ENCODE measurements at places on chromosomes 4 and X.

DNA sequence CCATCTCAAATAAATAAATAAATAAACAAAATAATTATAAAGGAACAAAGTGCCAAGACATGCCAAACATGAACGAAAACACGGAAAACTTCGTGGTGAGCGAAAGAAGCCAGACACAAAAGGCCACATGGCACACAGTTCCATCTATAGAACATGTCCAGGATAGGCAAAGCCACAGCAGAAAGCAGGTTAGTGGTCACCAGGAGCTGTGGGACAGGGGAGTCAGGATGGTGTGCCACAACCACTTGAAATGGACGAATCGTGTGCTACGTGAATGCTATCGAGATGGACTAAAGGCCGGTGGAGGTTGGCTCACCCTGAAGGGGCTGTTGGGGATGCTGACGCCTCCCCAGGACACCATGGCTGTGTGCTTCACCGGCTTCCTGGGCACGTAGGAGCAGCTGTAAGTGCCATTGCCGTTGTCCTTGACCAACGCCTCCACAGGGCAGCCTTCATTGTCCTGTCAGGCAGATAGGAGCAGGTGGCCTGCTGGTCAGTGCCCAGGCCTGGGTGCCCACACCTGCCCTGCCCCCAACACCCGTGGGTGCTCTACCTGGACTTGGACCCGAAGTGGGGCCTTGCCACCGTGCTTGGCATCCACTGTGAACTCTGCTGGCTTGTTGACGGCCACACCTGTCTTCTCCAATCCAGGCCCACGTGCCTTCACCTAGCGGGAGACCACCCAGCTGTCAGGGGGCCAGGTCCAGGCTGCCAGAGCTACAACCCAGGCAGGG, 10.6 kb downstream of the FLNA start:
- no peak for DNase-seq

GRCh38 chrX:113384628-113385027, 544.0 kb upstream of the AMOT start:
- peak; percentile 74 for DNase-seq

GRCh38 chr4:61443813-61444510, 243.8 kb downstream of the ADGRL3 start:
- no peak for DNase-seq

- DNase-seq, result no peak
Observed at GRCh38 chr4:137685357-137685756, 153.1 kb upstream of the PCDH18 start.

DNA sequence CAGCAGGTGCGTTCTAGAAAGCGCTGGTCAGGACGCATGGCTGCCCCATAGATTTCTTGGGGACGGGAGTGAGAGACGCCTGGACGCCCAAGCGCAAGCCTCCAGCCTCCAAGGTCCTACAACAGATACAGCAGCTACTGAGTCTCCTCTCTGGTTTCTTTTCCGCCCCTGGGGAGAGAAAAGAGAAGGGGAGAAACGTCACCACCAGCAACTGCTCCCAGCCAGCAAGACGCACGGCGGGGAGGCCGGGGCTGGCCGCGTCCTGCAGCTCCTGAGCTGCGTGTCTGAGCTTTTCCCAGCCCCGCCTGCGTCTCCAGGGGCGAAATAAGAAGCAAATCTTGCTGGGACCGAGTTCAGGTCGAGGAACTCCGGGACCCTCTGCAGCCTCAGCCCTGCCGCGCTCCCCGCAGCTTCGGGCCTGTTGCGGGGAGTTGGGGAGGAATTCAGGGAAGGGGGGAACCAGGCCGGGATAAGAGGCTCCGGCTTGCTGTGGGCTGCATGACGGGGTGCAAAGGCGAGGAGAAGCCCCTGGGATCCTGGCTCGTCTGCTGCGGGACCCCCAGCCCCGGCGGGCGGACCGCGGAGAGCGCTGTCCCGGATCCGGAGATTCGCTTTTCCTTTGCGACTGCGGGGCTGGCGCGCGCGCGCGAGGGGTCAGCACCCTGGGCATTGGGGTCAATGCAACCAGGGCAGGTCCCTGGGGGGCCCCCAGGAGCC, 6.8 kb upstream of the SHOX start:
- peak; percentile 21 for DNase-seq

GRCh38 chrX:12234534-12235329, 96.5 kb downstream of the FRMPD4 start:
- DNase-seq, result no peak

- peak; percentile 44 for DNase-seq
Observed at GRCh38 chrX:1336948-1337779, 579 bp downstream of the IL3RA start.

- no peak for DNase-seq
Observed at GRCh38 chrX:107970073-107970472, 12.1 kb downstream of the TEX13B start.

GRCh38 chrX:109863811-109864210, 130.8 kb upstream of the ACSL4 start:
- DNase-seq, result no peak

DNA sequence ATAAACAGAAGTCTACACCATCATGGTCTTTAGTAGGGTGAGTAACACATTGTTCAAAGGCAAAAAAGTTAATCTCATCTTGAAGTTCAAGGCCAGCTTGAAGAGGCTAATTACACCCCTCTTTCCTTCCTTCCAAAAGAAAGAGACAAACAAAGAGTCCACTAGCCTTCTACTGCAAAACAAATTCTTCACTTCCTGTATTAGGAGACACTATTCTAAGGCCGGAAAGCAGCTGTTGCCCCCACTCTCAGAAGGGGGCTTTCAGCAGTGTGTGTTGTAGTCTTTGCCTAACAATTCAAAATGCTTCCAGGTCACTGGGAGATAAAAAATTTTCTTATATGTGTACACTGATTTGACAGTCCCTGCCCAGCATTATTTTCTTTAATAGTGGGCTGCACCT, 25.1 kb downstream of the RASGEF1B start:
- no peak for DNase-seq

DNA sequence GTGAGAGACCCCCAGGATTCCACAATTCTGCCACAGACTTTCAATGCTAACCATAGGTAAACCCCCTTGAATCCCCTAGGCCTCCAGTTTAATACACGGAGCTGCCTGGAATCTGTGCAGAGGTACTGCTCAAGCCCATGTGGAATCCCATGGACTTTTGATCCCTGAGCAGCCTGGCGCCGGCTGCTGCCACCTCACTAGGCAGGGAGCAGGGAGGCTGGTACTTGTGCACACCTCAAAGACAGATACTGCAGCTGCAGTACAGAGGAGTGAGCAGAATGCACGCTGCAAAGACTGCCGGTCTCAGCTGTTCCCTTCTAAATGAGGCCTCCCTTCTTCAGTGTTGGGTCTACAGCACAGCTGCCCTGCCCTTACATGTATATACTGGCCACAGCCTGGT, 79.4 kb downstream of the RPS6KA6 start:
- no peak for DNase-seq

- DNase-seq, result no peak
Observed at GRCh38 chrX:37816766-37817165, 30.6 kb downstream of the DYNLT3 start.

DNA sequence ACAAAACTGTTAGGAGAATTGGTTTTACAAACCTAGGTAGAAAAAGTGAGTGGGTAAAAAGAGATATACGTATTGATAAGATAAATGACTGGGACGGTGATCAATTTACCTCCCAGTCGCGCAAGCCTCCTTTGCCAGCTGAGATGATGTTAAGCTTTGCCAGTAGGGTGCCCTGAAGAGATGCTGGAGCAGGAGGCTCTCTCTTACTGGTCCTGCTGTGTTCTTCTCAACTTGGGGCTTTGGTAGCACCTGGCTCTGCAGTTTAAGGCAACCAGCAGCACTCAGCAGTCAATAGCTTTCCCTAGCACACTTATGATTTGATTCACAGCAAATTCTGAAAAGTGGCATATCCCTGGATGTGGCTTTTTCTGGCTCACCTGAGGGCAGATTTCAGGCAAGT, 1461.7 kb downstream of the ADGRL3 start:
- DNase-seq, result no peak

DNA sequence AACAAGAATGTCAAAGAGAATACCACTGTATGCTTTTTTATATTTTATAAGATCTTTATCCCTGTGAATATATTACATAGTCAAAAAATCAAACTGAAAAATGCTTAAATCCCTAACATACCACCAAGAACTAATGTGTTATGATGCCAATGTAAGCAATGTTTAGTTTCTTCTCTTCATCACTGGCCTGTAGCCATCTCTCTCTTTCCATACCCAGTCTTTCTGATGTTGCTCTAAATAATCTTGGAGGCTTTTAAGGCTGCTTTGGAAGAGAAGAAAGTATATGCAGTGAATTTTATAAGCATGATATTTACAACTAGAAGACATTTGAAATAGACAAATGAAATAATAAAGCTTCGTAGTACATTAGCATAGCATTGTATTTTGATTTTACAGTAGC, 82.9 kb downstream of the NFKB1 start:
- DNase-seq, result no peak

GRCh38 chr4:67332627-67333026, 212.7 kb downstream of the CENPC start:
- peak; percentile 12 for DNase-seq

DNA sequence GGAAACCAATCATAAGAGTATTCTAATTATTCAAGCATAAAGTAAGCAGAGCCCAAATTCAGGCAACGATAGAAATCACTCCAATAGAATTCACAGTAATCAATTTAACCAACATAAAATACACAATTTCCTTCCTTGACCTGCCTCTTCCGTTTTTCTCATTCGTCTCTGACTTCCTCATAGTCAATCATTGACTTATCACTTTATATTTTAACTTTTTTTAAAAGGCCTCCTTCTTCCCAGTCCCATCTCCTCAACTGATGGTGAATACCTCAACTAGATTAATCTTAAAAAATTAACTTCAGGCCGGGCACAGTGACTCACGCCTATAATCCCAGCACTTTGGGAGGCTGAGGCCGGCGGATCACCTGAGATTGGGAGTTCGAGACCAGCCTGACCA, 13.3 kb downstream of the CNOT6L start:
- no peak for DNase-seq

DNA sequence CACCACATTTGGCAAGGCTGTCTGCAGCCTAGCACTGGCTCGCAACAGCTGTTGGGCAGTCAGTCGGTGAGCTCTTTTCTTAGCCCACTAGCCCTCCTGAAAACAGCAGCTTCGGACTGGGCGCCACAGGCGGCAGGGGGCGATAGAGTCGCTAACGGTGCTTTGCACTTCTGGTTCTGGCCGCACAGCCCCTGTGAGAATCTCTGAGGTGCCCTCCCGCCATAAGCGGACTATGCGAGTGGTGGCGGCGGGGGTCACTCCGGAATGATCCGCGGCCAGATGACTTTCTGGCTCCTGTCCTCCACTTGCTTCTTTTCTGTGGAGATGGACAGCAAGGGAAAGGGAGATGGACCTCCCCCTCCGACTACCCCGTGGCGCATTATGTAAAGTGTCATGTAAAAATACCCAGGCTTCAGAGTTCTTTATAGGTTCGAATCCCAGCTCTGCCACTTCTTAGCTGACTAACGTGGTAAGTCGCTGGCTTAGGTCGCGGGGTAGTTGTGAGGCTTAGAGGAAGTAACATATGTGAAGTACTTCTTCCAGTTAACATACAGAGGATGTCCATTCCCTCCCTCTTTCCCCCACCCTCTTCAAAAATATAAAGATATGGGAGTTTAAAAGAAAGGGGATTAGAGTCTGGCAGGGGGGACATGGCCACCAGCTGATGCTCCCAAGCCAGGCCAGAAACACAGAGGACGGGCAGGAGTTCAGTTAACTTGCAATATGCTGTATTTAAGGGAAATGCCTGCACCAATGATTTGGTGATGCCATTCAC, 11.0 kb downstream of the ARHGAP36 start:
- DNase-seq, result peak; percentile 33

DNA sequence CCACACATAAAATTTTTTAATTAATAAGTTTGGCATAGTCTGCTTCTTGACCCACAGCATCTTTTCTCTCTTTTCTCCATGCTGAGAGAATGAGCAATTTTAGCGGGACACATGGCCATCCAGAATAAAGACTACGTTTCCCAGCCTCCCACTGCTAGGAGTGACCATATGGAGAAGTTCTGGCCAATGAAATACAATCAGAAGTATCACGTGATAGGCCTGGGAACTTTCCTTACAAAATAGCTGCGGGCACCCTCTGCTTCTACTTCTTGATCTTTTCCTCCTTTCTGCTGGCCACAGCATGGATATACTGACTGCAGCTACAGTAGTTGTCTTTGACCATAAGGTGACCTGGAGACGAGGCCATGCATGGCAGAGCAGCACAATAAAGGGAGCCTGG, 348.0 kb downstream of the BCOR start:
- DNase-seq, result no peak

DNA sequence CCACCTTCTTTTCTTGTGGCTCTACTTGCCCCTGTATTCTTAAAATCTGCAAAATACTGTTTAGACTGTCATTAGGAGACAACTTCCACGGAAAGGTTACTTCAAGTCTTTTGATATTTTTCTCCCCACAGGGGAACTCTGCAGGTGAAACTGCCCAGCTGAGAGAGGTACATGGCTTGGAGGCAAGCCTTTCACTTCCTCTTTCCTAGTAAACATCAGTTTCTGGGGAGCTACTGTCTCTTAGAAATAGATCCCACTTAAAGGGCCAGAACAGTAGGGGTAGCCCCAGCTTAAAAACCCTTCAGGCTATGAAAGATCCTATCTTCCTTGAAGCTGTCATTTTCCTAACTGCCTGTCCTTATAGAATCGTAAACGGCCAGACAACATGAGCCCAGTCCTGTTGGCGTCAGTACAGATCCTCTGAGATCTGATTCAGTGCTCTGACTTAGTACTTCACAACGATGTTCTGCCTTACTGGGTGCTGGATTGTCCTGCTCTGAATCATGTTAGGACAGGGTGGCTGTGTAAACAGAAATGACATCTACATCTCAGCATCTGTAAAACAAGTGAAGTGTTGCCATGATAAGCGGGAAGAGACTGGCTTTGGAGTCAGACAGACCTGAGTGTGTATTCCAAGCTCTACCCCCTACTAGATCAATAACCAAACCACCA, 102.1 kb downstream of the ITIH6 start:
- no peak for DNase-seq

DNA sequence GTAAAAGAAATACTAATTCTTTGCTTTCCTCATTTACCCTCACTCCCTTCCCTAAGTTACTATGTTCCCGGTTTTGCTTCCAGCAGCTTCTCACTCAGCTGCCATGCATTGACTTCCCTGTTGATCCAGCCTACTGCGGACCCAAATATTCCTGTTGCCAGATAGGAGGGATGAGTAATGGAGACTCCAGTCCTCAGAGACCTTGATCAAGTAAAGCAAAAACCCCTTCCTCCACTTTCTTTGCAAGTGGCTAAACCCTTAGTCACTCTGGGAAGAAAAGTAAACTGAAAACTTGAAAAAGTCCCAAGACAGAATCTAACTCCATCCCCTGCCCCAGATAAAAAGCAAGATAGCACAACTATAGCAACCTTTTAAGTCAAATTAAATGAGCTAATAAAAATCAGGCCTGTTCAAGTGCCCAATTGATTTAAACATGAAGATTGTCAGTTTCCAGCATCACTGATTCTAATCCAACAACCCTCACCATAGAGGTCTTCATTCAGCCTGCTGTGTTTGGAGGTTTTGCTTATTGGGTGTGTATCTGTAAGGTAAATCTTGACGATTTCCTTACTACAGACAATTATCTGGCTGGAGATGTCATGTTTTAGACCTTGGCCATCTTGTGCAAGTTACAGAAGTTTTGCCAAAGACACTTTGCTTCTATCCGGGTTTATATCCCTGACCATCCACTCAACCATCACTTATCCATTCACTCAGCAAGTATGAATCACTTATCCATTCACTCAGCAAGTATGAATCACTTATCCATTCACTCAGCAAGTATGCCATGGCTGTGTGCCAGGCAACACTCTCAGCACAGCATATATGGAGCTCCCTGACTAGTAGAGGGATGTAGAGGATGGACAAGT, 17.6 kb downstream of the FGFBP1 start:
- DNase-seq, result peak; percentile 92

All from dermis blood vessel endothelial cell (primary cell).